DMS53 (cell line): ENCODE measurements at places on chromosomes 3 and 15.

DNA sequence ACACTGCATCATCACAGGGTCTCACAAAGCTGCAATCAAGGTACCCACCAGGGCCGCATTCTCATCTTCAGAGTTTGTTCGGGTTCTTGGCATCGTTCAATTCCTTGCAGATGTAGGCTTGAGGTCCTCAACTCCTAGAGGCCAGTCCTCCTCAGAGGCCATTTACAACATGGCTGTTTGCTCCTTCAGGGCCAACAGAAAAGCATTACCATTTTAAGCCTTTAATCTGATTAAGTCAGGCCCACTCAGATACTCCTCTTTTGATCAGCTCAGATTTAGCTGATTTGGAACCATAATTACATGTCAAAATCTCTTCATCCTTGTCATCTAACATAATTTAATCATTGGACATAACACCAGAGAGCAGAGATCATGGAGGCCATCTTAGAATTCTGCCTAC is 55.4 kb downstream of the BFSP2 start:
- no peak for DNase-seq

DNA sequence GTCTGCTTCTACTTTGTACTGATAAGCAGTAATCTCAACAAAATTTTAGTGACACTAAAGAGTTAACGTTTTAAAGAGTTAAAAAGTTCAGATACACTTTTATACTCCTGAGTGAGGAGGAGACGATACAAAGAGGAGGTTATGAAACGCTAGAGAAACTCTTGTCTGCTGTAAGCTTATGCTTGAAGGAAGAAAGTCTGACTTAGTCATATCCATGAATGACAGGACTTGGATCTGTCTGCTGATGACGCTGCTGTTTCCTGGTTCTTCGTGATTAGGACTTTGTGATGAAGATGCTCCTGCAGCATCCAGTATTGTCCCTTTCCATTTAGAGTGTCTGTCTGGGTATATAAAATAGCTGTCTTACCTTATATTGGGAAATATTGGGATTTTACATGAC is 15.8 kb downstream of the TCF12 start:
- no peak for DNase-seq

- peak; percentile 96 for DNase-seq
These were observed 6.4 kb downstream of the THPO start for GRCh38 chr3:184371570-184372018.

- no peak for DNase-seq
These were observed 22.3 kb downstream of the VPS39 start for GRCh38 chr15:42185801-42186200.

DNA sequence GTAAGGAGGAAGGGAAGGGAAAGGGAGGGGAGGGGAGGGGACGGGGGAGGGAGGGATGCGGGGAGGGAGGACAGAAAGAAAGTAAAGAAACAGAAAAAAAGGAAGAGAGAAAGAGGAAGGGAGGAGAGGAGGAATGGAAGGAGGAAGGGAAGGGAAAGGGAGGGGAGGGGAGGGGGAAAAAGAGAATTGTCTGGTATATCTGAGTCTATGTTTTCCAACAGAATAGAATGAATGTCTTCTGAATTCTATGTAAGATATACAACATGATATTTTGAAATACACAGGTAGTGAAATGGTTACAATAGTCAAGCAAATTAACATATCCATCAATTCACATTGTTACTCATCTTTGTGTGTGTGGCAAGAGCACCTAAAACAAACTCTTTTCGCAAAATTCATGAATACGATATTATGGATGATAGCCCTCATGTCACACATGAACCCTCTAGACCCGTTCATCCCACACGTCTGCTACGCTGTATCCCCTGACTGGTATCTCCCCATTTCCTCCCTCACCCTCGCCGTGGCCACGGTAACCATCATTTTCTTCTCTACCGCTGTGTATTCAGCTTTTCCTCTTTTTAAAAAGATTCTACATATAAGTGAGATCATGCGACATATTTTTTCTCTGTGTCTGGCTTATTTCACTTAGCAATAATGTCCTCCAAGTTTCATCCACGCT is 168.9 kb downstream of the XXYLT1 start:
- DNase-seq = no peak

GRCh38 chr3:195005251-195005620 is 265.7 kb downstream of the XXYLT1 start:
- peak; percentile 9 for DNase-seq

DNA sequence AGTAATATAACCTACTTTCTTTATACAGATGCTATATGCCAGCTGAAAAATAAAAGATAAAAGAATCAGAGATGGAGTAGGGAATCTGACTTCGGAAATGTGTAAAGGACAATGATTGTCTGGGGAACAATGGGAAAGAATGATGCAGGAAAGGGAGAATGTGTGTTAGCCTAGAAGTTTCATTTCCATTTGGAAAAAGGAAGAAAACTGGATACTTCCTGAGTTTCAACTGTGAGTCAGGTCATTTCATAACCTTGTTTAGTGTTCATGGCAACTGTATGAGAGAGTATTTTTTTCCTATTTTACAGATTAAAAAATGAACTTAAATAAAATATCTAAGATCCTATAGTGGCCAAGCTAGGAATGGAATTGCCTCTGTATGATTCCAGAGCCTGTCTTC is 261.3 kb upstream of the NECTIN3 start:
- DNase-seq = no peak
